ENCODE measurements at places on chromosomes 2 and 18.

DNA sequence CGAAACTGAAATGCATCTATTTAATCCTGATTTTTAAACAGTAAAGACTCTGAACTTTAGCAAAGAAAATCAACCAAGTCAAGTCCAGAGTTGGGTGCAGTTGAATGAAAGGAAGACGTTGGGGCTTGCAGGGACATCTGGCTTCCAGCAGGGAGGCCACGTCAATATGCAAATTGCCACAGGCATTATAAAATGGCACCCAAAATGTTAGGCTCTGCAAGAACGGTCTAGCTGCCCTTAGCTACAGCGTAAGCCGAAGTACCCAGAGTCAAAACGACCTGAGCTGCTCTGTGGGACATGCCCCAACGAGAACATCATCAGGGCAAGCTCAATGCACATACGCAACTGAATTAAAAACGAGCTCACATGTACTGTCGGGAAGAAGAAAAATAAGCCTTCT, 30.7 kb downstream of the DOCK10 start:
- DNase-seq = no peak

- DNase-seq = no peak
These were observed 107.8 kb downstream of the NBEAL1 start for GRCh38 chr2:203122317-203122986.

DNA sequence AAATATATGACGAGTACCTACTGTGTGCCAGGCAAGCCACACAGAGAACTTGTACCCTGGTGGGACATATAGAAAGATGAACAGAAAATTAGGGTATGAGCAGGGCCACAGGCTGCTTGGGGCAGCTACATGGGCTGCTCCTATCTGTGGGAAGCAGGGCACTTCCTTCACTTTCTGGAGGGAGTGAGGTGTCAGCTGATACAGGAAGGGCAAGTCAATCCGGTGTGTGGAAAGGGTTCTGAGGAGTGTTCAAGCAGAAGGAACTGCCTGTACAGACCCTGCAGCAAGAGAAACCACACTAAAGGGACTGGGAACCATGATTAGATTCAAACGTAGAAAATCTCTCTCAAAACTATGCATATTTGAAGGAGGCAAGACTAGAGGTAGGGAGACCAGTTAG, 58.6 kb upstream of the BCL11A start:
- no peak for DNase-seq

DNA sequence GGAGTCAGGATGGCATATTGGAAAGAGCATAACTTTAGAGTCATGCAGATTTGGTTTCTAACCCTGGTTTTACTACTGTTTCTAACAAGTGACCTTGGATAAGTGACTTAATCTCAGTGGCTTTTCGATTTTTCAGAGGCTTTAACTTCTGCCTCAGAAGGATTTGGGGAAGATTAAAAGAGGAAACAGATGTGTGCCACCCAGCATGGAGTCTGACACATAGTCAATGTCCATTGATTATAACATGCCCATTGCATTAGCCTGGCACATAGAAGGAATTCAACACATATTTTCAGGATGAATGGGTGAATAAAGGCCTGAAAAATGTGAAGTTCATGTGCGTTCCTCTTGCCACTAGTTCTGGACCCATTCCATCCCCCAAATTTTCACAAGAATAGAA, 438.2 kb downstream of the EPHA4 start:
- DNase-seq = no peak

DNA sequence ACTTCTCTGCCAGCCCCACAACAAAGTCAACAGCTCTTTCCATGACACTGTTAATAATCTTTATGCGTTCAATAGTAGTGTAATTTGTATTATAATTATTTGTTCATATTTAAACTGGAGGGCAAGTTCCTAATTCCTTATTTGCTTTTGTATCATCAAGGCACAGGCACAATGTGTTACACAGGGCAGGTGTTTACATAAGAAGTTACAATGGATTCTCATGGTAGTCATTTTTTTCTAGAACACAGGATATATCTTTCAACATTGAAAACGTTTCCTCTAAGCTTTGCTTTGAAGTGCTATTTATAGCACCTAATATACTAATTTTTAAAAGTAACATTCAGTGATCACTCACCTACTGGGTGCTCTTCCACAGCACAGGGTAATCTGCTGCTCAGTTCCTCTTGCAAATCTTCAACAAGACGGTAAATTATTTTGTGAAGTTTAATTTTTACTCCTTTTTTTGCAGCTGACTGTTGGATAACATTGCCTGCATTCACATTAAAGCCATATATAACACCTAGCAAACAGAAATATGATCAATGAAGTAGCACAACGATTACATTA, 7.3 kb downstream of the RPS27A start:
- no peak for DNase-seq
